ENCODE measurements at places on chromosomes 4 and X.

- DNase-seq, result no peak
Measured at GRCh38 chrX:44415639-44416386, 72.3 kb upstream of the EFHC2 start.

GRCh38 chr4:186712690-186713089 is 11.0 kb downstream of the FAT1 start:
- no peak for DNase-seq

DNA sequence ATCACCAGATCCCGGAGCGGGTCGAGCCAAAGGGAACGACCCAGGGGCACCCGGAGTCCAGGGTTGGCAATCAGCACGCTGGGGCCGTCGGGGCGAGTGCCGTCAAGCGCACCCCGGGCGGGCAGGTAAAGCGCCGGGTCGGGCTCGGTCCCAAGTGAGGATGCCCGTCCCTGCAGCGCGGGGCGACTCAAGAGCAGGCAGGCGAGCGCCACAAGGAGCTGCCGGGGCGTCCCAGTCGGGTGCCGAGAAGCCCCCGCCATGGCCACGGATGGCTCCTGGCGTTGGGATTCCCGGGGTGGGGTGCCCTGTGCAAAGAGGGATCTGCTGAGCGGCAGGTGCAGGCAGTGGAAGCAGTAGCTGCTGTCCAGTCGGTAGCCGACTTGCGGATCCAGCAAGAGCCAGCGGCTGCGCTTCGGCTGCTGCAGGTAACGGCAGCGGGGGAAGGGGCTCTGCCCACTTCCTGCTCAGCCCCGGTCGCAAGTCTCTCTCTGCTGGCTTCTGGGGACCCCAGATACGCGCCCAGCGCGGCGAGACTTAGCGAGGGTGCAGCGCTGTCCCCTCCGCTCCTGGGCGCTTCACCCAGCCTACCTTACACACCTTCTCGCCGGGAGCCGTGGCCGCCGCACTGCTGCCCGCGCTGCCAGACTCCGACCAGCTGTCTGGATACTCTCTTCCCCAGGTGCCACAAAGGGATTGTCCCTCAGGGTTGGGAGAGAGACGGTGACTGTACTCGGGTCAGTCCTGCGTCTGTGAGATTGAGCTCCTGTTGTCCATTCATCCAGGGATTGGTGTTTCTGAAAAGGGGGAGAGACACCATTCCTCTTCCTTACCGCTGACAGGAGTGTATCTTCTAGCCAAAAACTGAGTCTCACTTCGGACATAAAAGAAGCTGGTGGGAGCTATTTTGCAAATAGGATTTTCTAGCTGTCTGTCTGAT is at the start of gene FREM3:
TSS of gene FREM3 (minus strand) at position 260 of the 937 bp plus-strand sequence. CDS start at position 260, 0 bp downstream.
- DNase-seq, result peak; percentile 67

GRCh38 chrX:130803537-130803936 is 99.5 kb downstream of the ENOX2 start:
- DNase-seq, result no peak

DNA sequence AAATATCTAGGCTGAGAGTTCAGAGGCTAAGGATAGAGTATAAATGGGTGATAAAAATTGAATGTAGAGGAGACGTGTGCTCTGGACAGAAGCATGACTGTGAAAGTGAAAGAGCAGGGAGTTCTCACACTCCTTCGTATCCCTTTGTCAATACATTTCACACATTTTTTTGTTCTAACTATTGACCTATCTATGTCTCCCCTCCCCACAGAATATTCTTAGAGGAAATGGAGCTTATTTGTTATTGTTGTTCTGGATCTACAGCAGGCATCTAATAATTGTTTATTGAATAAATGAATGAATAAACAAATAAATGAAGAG is 57.6 kb downstream of the ENPEP start:
- no peak for DNase-seq

GRCh38 chrX:43718546-43718945 is 62.4 kb downstream of the MAOA start:
- no peak for DNase-seq

- no peak for DNase-seq
Measured at GRCh38 chrX:150146271-150146896, 208.1 kb upstream of the EOLA2 start.

DNA sequence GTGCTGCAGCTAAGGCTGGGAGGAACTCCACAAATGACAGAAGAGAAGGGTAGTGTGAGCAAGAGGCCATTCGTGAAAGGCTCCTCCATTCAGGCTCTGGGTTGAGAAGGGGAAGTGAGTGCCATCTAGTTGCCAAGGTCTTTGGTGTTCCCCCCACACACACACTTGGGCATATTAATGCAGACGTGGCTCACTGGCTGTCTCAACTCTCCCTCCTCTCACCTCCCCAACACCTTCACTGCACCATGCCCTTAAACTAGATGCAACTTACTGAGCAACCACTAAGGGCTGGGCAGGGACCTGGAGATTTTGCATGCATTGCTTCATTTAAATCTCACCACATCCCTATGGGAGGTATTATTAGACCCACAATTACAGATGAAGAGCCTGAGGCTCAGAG is 8.7 kb downstream of the CLRN2 start:
- DNase-seq, result no peak

- no peak for DNase-seq
Measured at GRCh38 chr4:56408978-56409377, 21.7 kb upstream of the AASDH start.

DNA sequence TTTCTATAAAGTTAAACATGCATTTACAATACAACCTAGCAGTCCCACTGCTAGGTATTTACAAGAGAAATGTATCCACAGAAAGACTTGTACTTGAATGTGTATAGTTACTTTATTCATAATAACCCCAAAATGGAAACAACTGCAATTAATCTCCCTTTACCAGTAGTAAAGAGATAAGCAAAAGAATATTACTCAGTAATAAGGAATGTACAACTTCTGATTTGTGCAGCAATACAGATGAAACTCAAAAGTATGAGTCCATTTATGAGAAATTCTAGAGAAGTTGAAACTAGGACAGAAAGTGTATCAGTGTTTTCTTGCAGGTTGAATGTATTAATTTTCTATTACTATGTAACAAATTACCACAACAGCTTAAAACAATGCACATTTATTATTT is 15.2 kb downstream of the USP53 start:
- DNase-seq, result no peak

GRCh38 chrX:20663336-20663735 is 396.6 kb upstream of the RPS6KA3 start:
- DNase-seq, result no peak

DNA sequence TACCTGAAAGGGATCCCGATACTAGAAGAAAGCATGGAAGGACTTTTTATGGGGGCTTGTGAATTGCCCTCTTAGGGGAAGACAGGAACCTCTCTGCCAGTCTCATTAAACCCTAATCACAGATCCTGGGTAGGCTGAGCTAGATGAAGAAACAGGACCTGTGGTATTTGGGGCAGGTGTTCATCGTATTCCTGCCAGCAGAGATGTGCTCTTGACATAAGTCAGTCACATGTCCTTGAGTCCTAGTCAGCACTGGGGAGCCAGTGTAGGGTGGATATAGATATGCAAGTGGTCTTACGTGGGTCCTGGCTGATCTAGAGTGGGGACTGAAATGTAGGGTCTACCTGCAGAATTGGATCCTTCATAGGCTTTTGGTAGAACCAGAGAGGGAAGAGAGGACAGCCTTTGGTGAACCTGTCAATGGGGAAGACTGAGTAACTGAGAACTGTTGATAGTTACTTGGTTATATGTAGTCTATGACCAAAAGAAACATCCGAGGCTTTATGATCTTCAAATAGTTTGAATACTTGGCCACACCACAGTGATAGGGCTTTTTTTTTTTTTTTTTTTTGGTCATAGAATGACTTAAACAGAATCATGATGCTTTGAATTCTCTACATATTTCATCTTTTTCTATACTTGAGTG is 63.5 kb upstream of the WDR1 start:
- no peak for DNase-seq

- no peak for DNase-seq
Measured at GRCh38 chr4:108821351-108821930, 58.6 kb upstream of the ETNPPL start.

DNA sequence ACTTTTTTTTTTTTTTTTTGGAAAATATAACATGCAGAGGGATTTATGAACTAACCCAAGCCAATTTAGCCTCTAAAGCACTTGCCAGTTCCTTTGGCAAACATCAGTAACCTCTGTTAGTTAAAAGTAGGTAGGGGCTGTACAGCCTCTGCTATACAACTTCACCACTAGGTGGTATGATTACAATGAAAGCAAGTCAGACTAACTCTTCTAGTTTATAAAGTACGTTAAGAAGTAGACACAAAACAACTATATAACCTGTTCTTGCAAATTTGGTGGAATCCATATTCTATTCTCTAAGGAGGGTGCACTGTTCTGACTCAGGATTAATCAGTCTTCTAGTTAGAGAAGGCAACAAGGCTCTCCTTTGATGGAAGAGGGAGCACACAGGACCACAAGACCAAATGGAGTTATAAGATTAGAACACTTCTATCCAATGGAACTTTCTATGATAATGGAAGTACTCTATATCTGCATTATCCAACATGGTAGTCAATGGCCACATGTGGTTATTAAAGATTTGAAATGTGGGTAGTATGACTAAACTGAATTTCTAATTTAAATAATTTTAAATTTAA is 12.8 kb downstream of the AIMP1 start:
- DNase-seq, result peak; percentile 63

DNA sequence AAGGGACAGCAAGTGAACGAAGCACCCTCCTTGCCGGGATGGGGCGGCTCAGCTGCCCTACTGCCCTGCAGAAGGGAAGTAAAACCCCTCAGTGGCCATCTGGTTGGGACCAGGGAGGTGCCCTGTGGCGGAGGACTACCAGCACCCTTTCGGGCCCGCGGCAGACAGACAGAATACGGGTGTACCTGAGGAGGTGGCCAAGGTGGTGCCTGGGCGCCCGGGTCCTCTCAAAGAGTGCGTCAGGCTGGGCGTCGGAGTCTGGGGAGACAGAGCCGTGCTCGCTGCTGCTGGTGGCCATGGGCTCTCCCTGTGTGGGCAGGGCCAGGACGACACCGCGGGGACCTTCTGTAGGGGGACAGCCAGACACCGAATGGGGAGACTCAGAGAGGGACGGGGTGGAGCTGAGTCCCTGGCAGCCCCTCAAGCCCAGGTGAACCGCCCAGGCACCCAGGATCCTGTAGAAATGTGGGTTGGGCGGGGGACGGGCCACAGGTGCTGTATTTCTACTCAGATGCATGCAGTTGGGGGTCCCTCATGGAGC is 29.7 kb downstream of the PDHA1 start:
- DNase-seq, result no peak

- peak; percentile 51 for DNase-seq
Measured at GRCh38 chr4:177444911-177445736, 2.9 kb upstream of the AGA start.

- no peak for DNase-seq
Measured at GRCh38 chrX:78957768-78958130, 12.6 kb downstream of the P2RY10 start.

DNA sequence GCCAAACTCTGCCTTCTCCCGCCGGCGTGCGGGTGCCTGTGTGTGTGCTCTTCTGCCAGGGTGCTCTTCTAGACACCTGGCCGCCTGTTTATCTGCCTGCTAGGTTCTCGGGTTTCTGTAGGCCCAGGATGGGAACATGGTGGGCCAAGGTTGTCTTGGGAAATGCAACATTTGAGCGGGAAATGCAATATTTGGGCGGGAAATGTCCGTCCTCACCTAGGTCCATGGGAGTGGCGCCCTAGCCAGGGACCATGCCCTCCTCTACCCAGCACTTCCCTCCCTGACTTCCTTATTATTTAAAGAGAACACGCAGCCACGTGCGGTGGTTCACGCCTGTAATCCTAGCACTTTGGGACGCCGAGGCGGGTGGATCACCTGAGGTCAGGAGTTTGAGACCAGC is 392.6 kb downstream of the FAT4 start:
- no peak for DNase-seq

GRCh38 chr4:113449410-113449974 is 312.0 kb downstream of the CAMK2D start:
- no peak for DNase-seq

- DNase-seq, result no peak
Measured at GRCh38 chr4:9704551-9705332, 76.7 kb upstream of the DRD5 start.

DNA sequence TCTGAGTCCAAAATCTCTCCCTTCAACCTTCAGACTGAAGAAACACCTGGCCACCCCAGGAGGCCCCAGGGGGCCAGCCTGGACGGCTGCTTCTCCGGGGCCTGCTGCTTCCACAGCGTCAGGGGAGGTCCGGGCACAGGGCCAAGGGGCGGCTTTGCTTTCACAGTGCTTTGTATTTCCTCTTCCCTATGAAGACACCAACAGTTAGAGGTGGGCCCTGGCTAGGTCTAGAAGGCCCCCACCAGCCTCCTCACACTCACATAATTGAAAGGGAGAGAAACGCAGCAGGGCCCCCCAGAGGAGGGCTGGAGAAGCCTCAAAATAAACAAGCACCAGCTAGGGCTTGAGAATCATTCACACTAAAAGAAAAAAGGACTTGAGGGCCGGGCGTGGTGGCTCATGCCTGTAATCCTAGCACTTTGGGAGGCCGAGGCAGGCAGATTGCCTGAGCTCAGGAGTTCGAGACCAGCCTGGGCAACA is 17.8 kb downstream of the SCD5 start:
- no peak for DNase-seq

- peak; percentile 74 for DNase-seq
Measured at GRCh38 chrX:40146262-40147125, 48.7 kb upstream of the BCOR start.

DNA sequence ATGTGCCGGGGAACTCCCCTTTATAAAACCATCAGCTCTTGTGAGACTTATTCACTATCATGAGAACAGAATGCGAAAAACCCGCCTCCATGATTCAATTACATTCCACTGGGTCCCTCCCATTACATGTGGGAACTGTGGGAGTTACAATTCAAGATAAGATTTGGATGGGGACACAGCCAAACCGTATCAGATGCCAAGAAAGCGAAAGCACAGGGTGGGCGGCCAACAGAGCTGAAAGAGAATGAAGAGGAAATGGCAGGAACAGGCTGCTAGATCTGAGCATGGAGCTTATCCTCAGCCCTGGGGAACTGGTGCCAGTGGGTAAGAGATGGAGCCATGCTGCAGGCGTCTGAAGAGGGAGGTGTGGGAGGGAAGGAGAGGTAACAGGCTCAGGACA is 117.7 kb upstream of the PNPLA4 start:
- no peak for DNase-seq

GRCh38 chrX:68175562-68175961 is 257.7 kb downstream of the OPHN1 start:
- DNase-seq, result no peak

- DNase-seq, result no peak
Measured at GRCh38 chr4:7912826-7913225, 26.8 kb downstream of the AFAP1 start.

DNA sequence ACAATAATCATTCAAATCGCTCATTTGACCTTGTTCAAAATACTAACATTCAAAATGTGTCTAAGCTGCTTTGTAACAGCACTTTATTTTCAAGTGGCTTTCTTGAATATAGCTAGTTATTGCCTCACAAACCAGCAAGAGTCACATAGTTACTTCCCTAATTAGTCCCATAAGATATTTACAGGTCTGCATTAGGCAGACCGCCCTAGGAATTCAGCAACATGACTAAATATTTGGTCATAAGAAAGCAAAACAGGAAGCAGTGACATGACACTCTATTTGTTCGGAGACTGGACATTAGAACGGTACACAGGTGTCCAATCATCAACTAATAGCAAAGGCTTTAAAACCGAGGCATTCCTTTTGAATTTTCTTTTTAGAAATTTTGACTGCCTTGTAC is 262.0 kb downstream of the COL25A1 start:
- DNase-seq, result no peak

GRCh38 chrX:103792916-103793544 is 16.4 kb downstream of the PLP1 start:
- DNase-seq, result no peak

- peak; percentile 75 for DNase-seq
Measured at GRCh38 chrX:107537815-107538214, 88.4 kb downstream of the FRMPD3 start.

- DNase-seq, result no peak
Measured at GRCh38 chr4:77204621-77205020, 47.6 kb downstream of the CCNG2 start.

Data from activated CD4-positive, alpha-beta T cell treated with anti-CD3 and anti-CD28 coated beads, Interleukin-2, amount 10 ng/mL, durations not matched to agents 24 days and 14 days (primary cell).